ENCODE measurements at places on chromosomes 6 and 20.

- DNase-seq = no peak
These were observed 82.7 kb upstream of the FOXC1 start for GRCh38 chr6:1527073-1527457.

GRCh38 chr6:126302191-126302590 is 37.7 kb upstream of the CENPW start:
- no peak for DNase-seq

DNA sequence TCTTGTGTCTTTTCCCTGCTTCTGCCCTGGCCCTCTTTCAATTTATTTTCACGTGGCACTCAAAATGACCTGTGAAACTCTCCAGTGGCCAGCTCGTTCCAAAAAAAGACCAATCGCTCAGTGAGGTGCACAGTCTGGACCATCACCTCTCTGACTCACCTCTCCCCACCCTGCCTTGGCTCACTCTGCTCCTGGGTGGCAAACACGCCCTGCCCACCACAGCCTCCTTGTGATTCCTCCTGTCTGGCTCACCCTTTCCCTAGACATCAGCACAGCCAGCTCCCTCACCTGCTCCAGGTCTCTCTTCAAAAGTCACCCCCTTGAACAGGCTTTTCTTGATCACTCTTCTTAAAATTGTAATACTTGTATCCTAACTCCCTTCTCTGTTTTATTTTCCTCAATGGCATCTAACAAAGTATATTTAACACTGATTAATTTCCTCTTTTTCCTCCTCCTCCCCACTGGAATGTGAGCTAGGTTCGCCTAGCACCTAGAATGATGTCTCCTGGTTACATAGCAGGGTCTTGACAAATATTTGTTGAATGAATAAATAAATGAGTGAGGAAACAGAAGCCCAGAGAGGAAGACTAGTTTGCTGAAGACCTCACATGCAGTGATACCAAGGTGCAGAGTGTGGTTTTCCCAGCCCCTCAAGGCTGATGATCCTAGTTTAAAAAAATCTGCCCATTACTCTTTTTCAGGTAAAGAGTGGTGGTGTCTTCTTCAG is 109.0 kb downstream of the GJA10 start:
- DNase-seq = no peak

GRCh38 chr20:8432435-8433148 is 300.5 kb downstream of the PLCB1 start:
- no peak for DNase-seq

DNA sequence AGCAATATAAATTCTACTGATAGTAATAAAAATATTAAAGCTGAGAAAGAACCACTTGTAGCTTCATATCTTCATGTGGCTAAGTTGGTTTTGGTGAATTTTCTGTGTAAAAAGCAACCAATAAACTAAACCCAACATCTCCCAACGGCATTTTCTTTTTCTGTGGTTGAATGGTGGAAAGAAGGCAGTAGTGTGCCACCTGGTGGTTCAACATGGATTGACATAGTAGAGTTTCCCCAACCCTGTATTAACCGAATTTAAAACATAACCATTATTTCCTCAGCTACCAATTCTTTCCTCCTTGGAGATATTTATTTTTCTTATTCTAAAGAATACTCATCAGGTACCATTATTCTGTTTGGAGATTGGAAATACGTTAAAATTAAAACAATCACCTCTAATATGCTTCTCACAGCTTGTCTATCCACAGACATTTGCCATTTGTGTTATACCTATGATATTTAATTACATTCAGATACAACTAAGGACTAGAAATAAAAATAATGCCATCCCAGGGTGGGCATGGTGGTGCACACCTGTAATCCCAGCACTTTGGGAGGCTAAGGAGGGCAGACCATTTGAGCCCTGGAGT is 117.1 kb upstream of the EEF1E1 start:
- no peak for DNase-seq

- DNase-seq = no peak
These were observed 146.3 kb downstream of the MANEA start for GRCh38 chr6:95723638-95724037.

DNA sequence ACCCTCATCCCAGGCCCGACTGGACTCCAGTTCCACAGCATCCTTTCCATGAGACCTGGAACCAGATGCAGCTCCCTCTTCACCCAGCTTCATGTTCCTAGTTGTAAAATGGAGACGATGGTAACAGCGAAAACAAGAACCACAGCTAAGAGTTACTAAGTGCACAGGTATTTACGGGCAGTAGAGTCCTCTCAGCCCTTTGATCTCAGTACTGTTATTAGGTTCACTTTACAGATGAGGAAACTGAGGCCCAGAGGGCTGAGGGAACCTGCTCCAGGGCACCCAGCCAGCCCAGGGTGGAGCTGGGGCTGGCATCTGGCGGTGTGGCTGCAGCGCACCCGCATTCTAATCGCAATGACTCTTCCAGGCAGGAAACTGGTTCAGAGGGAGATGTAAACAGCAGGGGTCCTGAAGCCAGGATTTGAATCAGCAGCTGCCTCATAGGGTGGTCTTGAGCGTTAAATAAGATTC is 858 bp downstream of the BCAS1 start:
- DNase-seq = no peak

- no peak for DNase-seq
These were observed 185.4 kb downstream of the BCAS1 start for GRCh38 chr20:53884859-53885541.

DNA sequence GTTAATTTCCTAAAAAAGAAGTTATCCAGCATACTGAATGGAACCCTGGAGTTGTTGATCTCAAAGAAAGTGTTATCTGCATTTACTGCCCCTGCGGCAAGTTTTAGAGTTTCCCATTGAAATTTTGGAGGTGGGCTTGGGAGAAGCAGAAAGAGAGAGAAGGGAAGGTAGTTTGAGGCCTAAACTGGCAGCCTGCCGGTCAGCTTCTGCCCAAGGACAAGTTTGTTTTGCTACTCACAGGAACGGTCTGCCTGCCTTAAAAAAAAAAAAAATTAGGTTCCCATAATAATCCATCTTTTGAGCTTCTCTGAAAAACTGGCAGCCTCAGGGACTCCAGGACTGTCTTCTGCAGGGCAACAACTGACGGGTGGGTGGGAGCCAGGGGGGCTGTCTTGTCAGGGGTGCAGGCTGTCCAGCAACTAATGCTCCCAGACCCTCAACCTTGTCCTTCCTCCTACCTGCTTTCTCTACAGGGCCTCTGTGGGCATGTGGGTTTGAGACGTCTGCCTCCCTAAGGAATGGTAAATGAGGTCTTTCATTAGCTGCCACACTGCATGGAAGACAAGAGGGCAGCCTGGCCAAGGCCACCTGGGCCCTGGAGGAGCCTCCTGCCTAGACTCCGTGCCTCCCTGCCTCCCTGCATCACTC is 176.1 kb upstream of the KCNG1 start:
- no peak for DNase-seq

- no peak for DNase-seq
These were observed 162.5 kb downstream of the KHDC1L start for GRCh38 chr6:73062837-73063236.

GRCh38 chr20:39124064-39124463 is 161.9 kb downstream of the DHX35 start:
- DNase-seq = no peak

- no peak for DNase-seq
These were observed 4.9 kb downstream of the BTBD3 start for GRCh38 chr20:11922561-11922960.

DNA sequence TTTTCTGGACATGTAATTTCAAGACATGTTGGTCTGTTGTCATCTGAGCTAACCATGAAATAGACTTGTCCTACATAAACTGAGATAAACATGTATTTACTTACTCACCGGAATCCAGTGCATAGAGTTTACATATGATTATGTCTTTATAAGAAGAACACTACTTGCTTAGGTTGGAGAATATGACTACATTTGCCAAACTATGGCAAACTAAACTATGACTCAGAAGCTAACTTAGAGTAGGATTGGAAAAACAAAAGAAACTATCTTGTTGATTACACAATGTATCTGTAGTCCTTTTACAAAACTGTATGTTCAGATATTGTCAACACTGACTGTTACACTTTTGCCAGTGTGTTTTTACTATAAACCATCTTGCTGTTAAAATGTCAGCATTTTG is 113.3 kb downstream of the CRYBG1 start:
- DNase-seq = no peak

DNA sequence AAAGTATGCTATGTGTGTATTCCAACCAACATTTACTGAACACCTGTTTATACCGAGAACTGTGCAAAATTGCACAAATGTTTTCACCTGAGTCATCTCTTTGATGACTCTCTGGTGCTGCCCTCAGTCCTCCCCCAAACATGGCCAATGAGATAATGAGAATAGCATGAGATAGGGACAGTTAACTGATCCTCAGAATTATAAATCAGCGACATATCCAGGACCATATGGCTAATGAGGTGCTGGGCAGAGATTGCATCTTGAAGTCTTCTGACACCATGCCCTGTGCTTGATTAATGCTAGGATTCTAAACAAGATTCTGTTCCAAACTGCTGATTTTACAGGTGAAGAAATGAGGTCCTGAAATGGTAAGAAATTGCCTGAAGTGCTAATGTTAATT is 13.0 kb downstream of the CLVS2 start:
- DNase-seq = no peak

DNA sequence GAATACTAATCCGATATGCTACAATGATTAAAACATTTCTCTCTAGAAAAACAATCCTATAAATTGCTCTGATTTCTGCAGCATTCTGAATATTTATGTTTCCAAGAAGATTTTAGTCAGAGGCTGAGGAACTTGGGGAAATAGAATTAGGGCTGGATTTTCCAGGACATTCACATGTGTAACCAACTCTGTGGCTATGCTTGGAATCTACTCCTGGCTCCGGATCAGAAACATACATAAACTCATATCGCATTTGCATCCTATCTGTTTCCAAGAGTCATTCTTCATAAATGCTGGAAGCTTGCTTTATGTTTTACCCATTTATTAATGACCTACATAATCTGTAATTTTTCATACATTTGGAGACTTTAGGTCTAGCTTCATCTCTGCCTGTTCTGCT is 459.9 kb upstream of the MARCKS start:
- no peak for DNase-seq

DNA sequence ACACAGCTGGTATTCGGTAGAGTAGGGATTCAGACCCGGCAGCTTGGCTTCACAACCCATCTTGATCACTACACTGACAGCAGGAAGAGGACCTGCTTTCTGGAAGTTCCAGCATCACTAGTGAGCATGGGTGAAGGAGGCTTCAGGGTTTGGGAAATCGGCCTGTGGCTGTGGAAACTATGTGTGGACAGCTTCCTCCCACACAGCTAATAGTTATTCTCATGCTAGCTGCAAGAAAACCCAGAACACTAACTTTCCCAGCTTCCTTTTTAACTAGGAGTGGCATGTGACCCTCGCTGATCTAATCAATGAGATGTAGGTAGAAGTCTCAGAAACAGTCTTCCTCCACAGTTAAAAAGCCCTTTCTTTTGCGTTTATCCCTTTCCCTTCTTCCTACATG is 36.3 kb upstream of the SIRPA start:
- DNase-seq = no peak

DNA sequence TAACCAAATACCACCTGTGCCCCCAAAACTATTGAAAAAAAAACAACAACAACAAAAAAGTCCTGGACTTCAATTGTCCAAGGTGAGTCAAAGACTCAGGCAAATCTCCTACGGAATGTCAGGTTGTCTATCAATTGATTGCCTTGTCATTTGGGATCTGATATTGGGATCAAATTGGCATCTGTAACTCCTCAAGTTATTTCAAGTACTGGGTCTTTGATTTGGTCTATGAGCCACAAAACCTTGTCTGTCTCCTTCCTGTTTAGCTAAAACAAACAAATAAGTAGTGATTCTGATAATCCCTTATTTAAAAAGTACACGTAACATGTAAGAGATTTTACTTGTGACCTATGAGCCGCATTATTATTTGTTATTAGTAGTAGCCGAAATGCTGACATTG is 231.6 kb upstream of the ZNF217 start:
- no peak for DNase-seq

DNA sequence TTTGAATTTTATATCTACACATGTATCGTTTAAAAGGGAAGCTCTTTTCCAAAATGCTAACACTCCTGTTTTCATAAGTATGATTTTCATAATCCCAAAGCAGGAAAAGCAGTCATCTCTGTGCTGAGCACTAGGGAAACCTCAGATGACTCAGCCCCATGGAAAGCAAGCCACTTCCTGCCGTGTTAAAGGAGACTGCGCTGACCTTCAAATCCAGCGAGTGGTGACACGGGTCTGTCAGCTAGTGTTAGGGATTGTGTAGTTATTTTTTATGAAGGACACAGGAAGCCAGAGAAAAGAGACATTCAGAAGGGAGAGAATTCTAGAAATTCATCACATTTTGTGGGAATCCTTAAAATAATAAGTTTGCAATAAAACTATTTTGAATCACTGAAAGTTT is 57.0 kb upstream of the CD93 start:
- DNase-seq = peak; percentile 74

- DNase-seq = no peak
These were observed 10.6 kb downstream of the ARMH2 start for GRCh38 chr6:24788031-24788665.

DNA sequence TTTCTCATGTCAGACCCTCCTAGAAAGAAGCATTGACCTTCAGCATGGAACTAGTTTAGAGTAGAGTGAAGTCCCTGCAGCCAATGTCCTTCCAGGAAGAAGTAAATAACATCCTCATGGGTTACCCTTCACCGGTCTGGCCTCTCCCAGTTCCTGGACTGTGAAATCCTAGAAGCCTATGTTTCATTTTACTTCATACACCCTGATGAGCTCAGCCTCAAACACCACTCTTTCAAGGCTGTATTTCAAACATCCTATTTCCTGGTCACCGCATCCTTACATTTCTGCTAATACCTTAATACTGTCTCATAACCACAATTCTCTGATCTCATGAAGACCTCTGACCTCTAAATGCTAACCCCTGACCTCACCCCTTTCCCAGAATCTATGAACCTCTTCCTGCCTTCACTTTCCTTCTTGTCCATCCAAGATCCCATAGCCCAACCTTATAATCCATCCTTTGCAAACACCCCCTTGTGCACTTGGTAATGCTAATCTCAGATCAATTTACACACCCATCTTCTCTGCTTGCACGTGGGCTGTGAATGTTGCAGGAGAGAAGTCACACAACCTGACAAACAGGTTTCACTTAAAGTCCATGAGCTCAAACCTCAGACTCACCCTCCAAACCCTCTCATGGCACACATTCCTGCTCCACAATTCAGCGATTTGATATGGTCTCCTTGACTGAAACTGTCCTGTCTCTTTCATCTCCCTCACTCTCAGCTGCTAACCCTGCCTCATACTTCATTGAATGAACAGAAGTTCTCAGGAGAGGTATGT is 30.2 kb downstream of the SLC2A10 start:
- no peak for DNase-seq

GRCh38 chr6:85640821-85641220 is 1.9 kb downstream of the SYNCRIP start:
- no peak for DNase-seq

GRCh38 chr6:84657486-84657885 is 106.9 kb downstream of the TBX18 start:
- no peak for DNase-seq

All from H54 (cell line).